ENCODE measurements at places on chromosomes 3 and 15. TPM values are rescaled to one million over a fixed set of nuclear protein-coding genes. Genes with fewer than 3 reads are reported as not detected.

TARS3 gene
- polyA plus RNA-seq, result 10.1 TPM

DNA sequence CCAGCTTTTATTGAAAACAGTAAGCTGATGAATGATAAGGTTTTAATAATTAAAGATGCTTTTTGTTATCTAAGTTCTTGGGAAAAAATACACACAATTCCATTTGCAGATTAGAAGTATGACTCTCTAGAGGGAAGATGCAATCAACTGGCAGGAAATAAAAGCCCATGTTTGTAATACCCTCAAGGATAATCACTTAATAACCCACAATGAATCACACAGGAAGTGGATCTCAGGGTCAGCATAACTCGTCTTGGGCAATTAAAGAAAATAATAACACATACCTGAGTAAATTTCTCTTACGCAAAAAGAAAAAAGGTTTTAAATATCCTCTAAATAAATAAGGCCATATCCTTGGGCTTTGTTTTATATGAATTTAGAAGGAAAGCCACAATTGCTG, 9.4 kb upstream of the EID1 start:
- no peaks in the 10 kb centered on the region for H3K36me3 ChIP-seq
- H3K27me3 ChIP-seq, result no peaks in the 10 kb centered on the region
- no peaks in the 10 kb centered on the region for H3K4me1 ChIP-seq
- DNase-seq, result no peak
- no peak overlapping the region for H3K4me3 ChIP-seq

SERINC4 gene
- polyA plus RNA-seq, result not detected

GRCh38 chr3:31958701-31959152, 22.3 kb downstream of the OSBPL10 start:
- peaks cover 9% of the 10 kb centered on the region for H3K4me1 ChIP-seq
- H3K27me3 ChIP-seq, result no peaks in the 10 kb centered on the region
- no peak overlapping the region for H3K4me3 ChIP-seq
- no peaks in the 10 kb centered on the region for H3K36me3 ChIP-seq
- H3K27ac ChIP-seq, result no peak overlapping the region

ARHGAP11A gene
- 0.84 TPM for polyA plus RNA-seq

C3orf85 gene
- not detected for polyA plus RNA-seq

- no peak overlapping the region for H3K27ac ChIP-seq
- no peaks in the 10 kb centered on the region for H3K36me3 ChIP-seq
Observed at GRCh38 chr3:31550452-31551251, 17.9 kb downstream of the STT3B start.

DNA sequence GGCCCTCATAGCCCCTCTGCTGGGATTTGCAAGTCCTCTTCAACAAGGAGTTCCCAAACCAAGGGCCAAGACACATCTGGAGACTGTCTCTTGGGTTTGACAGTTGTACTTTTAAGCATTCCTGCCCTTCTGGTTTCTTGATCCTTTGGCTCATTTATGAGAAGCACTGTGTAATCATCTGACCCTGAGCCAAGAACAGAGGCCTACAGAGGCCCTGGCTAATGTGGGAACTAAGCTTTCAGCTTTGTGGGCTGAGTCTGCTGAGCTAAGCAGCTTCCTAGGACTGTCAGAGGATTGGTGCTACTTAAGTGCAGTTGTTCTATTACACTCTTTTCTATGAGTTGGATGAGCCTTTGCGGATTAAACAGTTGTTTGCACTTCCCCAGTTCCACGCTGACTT, 178.3 kb downstream of the KBTBD8 start:
- DNase-seq, result no peak
- H3K27me3 ChIP-seq, result no peaks in the 10 kb centered on the region
- H3K36me3 ChIP-seq, result no peaks in the 10 kb centered on the region
- no peaks in the 10 kb centered on the region for H3K4me1 ChIP-seq

GRCh38 chr15:60493166-60493565, 14.2 kb upstream of the ICE2 start:
- H3K4me1 ChIP-seq, result no peaks in the 10 kb centered on the region
- H3K27me3 ChIP-seq, result no peaks in the 10 kb centered on the region
- no peak overlapping the region for H3K27ac ChIP-seq
- no peaks in the 10 kb centered on the region for H3K36me3 ChIP-seq
- H3K4me3 ChIP-seq, result no peak overlapping the region
- DNase-seq, result no peak

SLC28A2 gene
- 0.06 TPM for polyA plus RNA-seq

CILP gene
- 1.6 TPM for polyA plus RNA-seq

DNA sequence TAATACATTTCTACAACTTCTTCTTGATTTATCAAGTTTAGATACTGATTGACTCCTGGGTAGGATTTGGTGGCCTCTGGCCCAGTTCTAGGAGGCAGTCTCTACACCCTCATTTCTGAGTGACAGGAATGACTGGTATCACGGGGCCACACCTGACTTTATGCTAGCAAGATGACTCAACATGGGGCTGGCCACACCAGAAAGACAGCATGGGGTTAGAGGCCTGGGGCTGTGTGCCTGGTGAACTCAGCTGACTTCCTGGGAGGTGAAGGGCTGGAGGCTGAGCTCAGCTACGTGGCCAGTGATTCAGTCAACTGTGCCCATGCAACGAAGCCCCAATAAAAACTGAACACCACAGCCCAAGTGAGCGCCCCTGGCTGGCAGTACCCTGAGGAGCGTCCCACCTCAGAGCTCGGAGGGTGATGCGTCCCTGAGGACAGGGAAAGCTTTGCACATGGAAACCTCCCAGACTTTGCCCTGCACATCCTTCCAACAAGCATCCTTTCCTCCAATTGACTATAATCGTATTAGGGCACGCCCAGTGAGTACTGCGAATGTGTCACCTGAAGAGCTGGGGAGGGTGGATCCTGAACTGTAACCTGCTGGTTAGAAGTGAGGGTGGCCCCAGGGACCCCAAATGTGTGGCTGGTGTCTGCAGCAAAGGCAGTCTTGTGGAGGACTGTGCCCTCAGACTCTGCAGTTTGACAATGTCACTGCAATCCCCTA, 57.2 kb downstream of the NIPA2 start:
- H3K4me3 ChIP-seq, result no peak overlapping the region
- H3K27me3 ChIP-seq, result no peaks in the 10 kb centered on the region
- no peak for DNase-seq
- H3K27ac ChIP-seq, result no peak overlapping the region

DNA sequence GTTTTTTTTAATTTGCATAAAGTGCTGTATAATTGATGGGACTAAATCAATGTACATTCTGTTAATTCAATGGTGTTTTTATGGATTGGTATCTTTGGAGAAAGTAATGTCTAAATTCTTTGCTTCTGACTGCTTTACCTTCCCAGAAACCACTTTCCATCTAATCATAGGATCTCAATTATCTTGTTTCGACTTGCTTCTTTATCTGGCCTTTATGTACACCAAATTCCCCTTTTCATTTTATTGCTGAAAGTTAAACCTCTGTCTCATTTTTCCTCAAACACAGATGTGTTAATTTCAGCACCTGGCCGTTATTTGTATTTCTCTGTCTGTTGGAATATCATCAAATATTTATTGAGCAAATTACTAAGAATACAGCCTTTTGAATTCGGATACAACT, 287.3 kb upstream of the GBE1 start:
- H3K4me1 ChIP-seq, result no peaks in the 10 kb centered on the region
- no peaks in the 10 kb centered on the region for H3K36me3 ChIP-seq
- no peak overlapping the region for H3K27ac ChIP-seq
- H3K27me3 ChIP-seq, result no peaks in the 10 kb centered on the region
- no peak overlapping the region for H3K4me3 ChIP-seq

DNA sequence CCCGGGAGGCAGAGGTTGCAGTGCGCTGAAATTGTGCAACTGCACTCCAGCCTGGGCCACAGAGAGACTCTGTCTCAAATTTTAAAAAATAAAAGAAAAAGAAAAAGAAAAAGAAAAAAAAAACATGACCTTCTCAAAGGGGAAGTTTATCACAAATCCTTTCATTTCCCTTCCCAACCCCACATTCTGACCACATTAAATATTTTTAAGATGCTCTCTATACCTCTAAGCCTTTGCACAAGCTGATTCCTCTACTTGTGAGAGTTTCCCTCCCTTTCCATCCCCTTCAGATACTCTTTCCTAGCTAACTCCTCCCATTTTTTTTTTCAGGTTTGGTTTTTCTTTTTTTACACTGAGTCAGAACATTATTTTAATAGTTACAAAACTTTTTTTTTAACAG, 4.0 kb downstream of the HIGD1A start:
- no peaks in the 10 kb centered on the region for H3K27me3 ChIP-seq
- no peak overlapping the region for H3K27ac ChIP-seq
- no peaks in the 10 kb centered on the region for H3K36me3 ChIP-seq
- H3K4me1 ChIP-seq, result no peaks in the 10 kb centered on the region
- no peak overlapping the region for H3K4me3 ChIP-seq

DNA sequence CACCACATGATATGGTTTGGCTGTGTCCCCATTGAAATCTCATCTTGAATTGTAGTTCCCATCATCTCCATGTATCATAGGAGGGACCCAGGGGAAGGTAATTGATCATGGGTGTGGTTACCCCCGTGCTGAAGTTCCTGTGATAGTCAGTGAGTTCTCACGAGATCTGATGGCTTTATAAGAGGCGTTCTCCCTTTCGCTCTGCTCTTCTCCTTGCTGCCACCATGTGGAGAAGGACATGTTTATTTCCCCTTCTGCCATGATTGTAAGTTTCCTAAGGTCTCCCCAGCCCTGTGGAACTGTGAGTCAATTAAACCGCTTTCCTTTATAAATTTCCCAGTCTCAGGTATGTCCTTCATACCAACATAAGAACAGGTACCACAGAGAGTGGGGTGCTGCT, 21.9 kb downstream of the OSTN start:
- H3K4me3 ChIP-seq, result no peak overlapping the region
- H3K27ac ChIP-seq, result no peak overlapping the region
- DNase-seq, result no peak
- H3K4me1 ChIP-seq, result no peaks in the 10 kb centered on the region
- H3K27me3 ChIP-seq, result no peaks in the 10 kb centered on the region

DNA sequence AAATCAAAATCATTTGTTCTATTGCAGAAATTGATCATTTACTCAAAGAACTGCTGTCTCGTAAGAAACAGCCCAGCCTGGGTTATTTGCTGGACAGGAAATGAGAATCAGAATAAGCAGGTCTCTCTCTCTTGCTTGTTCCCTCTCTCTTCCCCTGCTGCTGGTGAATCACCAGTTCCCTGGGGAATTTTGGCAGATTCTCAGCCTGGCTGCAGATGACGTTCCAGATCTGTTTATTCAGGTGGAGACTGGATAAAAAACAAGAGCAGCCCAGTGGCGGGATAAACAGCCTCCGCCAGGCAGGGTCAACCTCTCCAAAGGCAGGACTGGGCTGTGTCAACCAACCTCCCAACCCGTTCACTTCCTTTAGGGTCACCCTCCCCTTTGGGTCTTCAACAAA, 72.1 kb downstream of the LRIG1 start:
- peak overlapping the region; percentile 49 for H3K27ac ChIP-seq
- peak; percentile 89 for DNase-seq
- no peak overlapping the region for H3K4me3 ChIP-seq

GRCh38 chr15:87219650-87220615, 1036.6 kb downstream of the NTRK3 start:
- no peak for DNase-seq
- no peaks in the 10 kb centered on the region for H3K36me3 ChIP-seq
- H3K27ac ChIP-seq, result no peak overlapping the region
- no peak overlapping the region for H3K4me3 ChIP-seq
- no peaks in the 10 kb centered on the region for H3K4me1 ChIP-seq

DNA sequence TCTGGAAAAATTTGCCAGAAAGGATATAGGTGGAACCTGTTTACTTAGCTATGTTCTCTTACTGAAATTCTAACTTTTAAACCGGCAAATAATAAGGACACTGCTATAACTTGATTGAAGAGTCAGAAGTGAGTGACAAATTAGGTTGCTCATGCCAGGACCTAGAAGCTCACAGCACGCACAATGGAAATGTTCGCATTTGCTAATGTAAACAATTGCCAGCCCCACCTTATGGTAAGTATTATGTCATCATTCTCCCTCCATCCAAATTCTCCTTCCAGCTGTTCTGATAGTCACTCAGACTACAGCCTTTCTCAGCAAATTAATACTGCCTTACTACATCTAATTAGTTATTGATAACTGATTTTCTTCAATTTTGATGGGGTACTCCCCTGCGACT, 4.8 kb upstream of the STXBP5L start:
- no peaks in the 10 kb centered on the region for H3K36me3 ChIP-seq
- H3K4me1 ChIP-seq, result no peaks in the 10 kb centered on the region
- H3K4me3 ChIP-seq, result no peak overlapping the region
- no peak for DNase-seq
- no peak overlapping the region for H3K27ac ChIP-seq

DNA sequence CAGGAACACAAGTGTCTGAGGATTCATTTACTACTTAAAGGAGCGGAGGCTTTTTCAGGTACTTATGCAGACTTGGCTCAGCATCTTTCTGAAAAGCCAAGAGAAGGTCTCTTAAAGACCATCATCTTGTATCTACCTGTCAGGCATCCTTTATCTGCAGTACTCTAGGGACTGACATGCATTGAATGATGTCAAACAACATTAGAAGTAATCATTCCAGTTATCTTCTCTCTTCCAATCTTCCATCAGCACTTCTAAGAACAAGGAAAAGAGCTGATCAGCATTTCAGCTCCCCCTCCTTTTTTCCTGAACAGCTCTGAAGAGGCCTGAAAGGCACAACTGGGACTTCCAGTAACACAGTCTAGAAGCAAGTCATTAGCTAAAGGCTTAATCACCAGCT, 214.8 kb downstream of the KCNH8 start:
- H3K36me3 ChIP-seq, result no peaks in the 10 kb centered on the region
- H3K27me3 ChIP-seq, result no peaks in the 10 kb centered on the region
- no peak overlapping the region for H3K4me3 ChIP-seq
- DNase-seq, result no peak
- no peak overlapping the region for H3K27ac ChIP-seq

LCTL gene
- not detected for polyA plus RNA-seq

GRCh38 chr3:66723231-66723630, 222.4 kb upstream of the LRIG1 start:
- no peak for DNase-seq
- no peaks in the 10 kb centered on the region for H3K27me3 ChIP-seq
- H3K4me1 ChIP-seq, result peaks cover 6% of the 10 kb centered on the region
- H3K36me3 ChIP-seq, result no peaks in the 10 kb centered on the region

C3orf20 gene
- polyA plus RNA-seq, result not detected

DNA sequence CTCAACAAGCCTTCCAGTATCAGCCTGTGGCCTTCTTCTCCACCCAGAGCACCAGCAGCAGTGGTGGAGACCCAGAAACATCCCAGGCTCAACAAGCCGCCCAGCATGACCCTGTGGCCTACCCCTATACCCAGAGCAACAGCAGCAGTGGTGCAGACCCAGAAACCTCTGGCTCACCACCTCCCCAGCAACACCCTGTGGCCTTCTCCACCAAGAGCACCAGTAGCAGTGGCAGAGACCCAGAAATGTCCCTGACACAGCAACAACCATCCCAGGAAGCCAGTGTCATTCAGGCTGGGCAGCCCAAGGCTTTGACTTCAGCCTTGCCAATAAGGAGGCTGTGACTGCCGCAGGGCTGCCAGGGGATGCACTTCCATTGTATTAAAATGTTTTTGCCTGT, 16.3 kb upstream of the EMC3 start:
- no peak overlapping the region for H3K4me3 ChIP-seq
- no peak overlapping the region for H3K27ac ChIP-seq
- no peaks in the 10 kb centered on the region for H3K4me1 ChIP-seq
- no peak for DNase-seq

VILL gene
- polyA plus RNA-seq, result 12.3 TPM

Data from ovary (tissue), 10 donors.